ENCODE measurements at places on chromosomes 6 and 20.

DNA sequence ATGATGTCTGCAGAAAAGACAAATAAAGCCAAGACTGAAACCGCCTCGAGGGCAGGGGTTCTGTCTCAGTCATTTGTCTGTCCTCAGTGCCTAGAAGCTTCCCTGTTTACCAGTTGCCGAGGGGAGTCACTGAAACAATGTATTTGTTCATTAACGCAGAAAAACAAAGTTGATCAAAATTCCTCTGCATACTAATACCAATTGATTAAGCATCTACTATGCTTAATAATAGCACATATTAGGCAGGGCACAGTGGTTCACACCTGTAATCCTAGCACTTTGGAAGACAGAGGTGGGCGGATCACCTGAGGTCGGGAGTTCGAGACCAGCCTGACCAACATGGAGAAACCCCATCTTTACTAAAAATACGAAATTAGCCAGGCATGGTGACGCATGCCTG, 1.8 kb upstream of the FKBP5 start:
- no peak for DNase-seq

- no peak for DNase-seq
Measured at GRCh38 chr6:155004017-155004416, 8.9 kb downstream of the TIAM2 start.

GRCh38 chr6:45021676-45022075, 306.5 kb upstream of the RUNX2 start:
- DNase-seq, result no peak

GRCh38 chr6:169046483-169047192, 207.0 kb downstream of the THBS2 start:
- no peak for DNase-seq

GRCh38 chr6:162055365-162055764, 672.2 kb downstream of the PRKN start:
- DNase-seq, result no peak

DNA sequence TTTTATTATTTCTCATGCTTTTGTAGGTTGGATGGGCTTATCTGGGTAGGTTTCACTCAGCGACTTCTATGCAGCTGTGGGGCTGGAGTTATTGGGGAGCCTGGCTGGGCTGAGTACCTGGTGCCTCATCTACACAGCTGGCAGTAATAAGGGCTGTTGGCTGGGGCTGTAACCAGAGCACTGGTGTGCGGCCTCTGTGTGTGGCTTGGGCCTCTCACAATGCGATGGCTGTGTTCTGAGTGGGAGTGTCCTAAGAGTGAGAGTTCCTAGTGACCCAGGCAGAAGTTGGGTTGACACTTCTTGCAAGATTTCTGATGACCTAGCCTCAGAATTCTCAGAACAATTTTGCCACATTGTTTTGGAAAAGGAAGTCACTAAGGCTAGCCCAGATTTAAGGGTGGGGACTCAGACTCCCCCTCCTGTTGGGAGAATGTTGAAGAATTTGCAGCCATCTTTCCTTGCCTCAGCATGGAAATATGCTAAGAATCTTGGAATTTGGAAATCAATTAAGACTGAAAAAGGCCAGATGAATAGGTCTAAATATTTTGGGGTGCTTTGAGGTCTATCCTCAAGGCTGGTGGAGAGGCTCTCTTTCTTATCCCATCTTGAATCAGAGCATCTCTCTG, 158.8 kb downstream of the SCP2D1 start:
- DNase-seq, result no peak

GRCh38 chr6:161353208-161353613, 79.3 kb upstream of the AGPAT4 start:
- DNase-seq, result no peak

DNA sequence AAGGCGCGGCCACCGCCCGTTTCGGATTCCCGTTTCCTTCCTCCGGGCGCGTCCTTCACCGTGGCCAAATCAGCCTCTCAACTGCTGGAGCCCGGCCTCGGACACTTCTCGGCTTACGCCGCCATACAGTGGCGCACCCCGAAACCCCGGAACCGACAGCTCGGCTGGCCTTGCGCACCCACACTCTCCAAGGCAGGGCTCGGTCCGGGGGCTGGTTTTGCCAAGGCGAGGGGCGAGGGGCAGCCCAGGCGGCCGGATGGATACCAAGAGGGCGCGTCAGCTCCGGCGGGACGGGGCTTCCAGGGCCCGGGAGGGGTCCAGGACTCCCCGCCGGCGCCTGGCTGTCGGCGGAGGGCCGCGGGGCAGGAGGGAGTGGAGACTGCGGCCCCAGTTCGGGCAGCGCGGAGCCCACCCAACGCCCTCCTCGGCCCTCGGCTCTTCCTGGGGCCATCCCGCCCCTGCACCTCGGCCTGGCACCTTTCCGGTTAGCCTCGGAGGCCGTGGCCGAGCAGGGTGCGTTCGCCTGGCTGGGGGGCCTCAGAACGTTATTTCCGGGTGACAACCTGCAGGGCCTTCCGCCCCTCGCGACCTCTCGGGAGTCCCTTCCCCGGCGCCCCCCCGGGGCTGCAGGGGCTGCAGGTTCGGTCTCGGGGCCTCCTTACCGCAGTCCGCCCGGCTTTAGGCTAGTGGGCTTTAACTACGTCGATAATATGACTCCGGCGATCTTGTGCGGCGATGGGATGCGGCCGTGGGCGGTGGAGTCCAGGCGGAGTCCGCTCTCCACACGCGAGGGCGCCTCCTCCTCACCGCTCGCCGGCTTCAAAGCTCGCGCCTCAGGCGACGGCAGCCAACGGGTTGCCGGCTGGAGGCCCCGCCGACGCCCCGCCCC, 697 bp upstream of the CEP43 start:
- DNase-seq, result no peak

- no peak for DNase-seq
Measured at GRCh38 chr6:51529240-51529639, 558.2 kb downstream of the PKHD1 start.

- DNase-seq, result no peak
Measured at GRCh38 chr6:139736325-139736906, 362.0 kb upstream of the CITED2 start.

- no peak for DNase-seq
Measured at GRCh38 chr6:52931351-52931750, 21.9 kb upstream of the GSTA3 start.

- DNase-seq, result no peak
Measured at GRCh38 chr6:52513464-52513863, 63.4 kb downstream of the TRAM2 start.

- DNase-seq, result no peak
Measured at GRCh38 chr6:89414215-89414614, 2.1 kb upstream of the RRAGD start.

GRCh38 chr20:58239216-58239615, 10.8 kb upstream of the ANKRD60 start:
- no peak for DNase-seq

DNA sequence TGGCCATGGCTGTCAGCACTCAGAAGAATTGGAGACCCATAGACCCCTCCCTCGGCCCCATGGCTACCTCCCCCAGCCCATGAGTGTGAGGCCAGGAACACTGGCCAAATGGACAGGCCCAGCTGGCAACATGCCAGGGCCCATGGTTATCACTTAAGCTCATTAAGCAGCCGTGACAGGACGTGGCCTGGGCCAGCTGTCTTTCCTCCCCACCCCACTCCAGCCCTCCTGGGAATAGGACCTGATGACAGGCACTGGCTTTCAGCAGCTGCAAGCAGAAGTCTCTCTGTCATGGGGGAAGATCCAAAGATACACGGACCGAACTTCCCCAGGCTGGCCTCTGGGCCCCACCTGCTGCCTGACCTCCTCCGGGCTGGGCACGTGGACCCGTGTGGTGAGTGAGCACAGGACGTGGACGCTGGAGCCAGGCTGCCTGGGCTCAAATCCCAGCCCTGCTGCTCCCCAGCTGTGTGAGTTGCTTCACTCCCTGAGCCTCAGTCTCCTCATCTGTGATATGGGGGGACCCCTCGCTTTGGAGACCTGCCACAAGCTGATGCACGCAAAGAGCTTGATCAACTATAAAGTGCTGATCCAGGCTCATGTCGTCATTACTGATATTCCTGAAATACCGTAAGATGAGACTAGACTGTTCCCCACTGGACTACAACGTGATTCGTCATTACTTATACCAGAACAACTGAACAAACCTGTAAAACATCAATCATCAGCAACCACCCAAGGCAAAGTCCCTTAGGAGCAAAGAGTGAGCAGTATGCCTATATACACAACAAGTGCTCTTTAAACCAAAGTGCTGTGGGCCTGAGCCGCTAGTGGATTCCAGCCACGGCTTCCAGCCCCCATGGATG, 22.0 kb upstream of the VSTM2L start:
- DNase-seq, result peak; percentile 34

- DNase-seq, result no peak
Measured at GRCh38 chr6:7723041-7723447, 2.9 kb upstream of the BMP6 start.

DNA sequence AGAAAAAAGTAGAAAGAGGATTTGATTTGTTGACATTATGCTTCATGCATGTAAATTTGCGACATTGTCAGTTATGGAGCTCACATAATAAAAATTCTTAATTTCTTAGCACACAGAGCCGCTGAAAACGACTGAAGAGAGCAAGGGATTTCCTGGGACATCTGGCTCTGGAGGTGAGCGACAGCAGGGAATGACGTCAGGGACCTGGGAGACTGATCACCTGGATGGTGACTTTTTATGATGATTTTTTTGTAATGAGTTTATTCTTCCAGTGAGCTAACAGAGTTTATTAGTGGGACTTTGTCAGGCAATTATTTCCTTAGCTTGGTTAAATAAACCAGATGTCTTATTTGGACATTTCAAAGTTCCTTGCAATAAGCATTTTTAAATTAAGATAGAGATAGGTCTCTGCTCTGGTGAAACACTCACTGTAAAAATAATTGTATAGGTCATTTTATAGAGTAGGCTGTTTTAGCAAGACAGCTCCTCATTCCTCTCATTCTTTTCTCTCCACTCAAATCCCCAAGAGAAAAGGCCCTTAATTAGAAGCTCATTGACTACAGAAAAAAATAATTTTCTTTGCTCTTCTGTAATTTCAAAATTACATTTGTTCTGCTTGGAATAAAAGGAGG, 19.4 kb downstream of the TMEM200A start:
- DNase-seq, result no peak

GRCh38 chr6:13101985-13102384, 226.4 kb downstream of the TBC1D7 start:
- DNase-seq, result no peak

- no peak for DNase-seq
Measured at GRCh38 chr6:135992739-135993138, 141.2 kb downstream of the PDE7B start.

- no peak for DNase-seq
Measured at GRCh38 chr20:21767739-21768223, 62.3 kb downstream of the PAX1 start.

DNA sequence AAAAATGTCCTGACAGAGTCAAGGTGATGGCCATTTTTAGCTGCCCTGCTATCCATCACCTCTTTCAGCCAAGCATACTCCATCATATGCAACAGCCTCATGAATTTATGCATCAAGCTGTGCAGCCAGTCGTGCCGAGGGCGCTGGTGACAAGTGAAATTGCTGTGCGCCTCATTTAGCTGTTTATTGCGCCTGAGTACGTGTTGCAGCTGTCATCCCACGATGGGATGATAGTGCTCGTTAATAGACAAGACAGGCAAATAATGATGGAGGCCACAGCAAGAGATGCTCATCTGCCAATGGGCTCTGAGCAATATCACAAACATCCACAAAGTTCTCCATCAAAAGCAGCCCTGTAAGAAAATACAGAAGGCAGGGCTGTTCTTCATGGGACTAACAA, 562.3 kb upstream of the POU3F2 start:
- no peak for DNase-seq

All from NCI-H187 treated with DMSO at 0.1 percent for 48 hours (cell line).